ENCODE measurements at places on chromosomes 12 and 14.

GRCh38 chr14:54686871-54687749 lies 120.2 kb downstream of the SAMD4A start:
- DNase-seq = no peak

DNA sequence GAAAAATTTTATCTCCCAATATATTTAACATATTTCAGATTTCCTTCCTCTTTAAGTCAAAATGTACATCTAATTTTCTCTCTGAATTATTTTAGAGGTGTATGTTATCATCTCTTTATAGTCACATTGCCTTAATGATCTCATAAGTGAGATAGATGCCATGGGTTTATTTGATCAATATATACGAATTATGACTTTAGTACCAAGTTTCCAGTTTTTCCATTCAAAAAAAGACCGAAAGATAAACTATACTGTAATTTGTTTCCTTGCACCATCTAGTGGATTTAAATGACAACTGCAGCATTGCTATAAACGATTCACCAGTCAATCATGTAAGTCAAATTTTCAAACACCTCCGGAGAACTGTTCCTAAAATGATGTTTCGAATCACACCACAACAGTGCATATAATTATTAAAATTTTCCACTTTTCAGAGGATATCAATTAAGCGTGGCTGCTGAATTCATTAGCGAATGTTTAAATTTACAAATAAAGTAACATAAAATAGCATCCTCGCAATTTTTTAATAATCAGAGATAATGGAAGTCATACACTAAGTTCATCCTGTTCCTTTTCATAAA lies 419 bp upstream of the ATXN7L3B start:
- peak; percentile 45 for DNase-seq

GRCh38 chr14:70622111-70622712 lies 19.5 kb upstream of the TTC9 start:
- DNase-seq = peak; percentile 8

GRCh38 chr12:12872139-12872933 lies 19.0 kb upstream of the GPRC5A start:
- peak; percentile 42 for DNase-seq

DNA sequence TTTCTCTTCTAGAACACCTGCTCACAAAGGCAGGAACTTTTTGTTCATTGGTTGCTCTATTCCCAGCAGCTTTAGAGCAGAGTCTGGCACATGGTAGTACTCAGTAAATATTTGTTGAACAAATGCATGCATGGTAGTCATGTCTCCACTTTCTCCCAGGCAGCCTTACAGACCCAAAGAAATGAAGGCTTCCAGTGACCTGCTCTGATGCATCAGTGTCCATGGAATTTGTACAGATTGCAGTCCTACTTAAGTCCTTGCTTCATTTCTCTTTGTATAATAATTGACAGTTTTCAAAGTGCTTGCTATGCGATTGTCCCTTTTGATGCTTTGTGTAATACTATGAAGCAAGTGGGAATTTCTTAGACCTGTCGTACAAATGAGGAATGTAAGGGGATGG lies 119.6 kb downstream of the DERA start:
- DNase-seq = no peak

- no peak for DNase-seq
Observed at GRCh38 chr12:119012179-119012578, 30.8 kb downstream of the SRRM4 start.

GRCh38 chr12:76259106-76259505 lies 89.1 kb downstream of the BBS10 start:
- no peak for DNase-seq

DNA sequence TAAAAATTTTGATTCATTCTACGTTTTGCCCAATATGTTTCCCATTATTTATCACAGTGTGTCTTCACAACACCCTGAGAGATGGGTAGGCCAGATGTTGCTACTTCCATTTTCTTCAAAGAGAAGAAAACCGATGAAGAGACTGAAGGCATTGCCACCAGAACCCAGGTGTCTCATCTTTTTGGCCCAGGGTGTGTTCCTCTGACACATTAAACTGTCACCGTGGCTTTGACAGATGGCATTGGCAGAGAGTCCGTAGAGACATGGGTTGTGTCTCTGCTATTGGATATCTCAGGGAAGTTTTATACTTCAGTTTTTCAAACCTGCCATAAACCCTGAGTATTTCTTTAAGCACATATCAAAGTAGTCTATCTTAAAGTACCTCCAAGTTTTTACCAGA lies 11.3 kb upstream of the NUDT4 start:
- no peak for DNase-seq

GRCh38 chr14:53983112-53983511 lies 26.5 kb upstream of the BMP4 start:
- DNase-seq = no peak

DNA sequence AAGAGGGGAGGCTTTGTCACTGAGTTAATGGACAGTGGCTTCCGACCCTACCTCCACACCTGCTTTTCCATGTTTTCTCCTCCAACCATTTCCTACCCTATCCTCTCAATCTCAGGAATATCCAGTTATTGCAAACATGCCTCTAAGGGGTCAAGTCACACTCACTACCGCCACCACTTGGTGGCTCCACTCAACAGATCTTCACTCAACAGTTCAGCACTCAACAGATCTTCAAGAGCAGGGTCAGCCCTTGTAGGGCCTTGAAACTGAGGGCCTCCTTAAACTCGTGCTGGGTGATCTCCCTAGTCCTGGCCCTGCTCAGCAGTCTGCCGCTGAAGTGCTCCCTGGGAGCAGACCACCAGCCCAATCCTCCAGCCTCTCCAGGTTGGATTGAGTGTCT lies 14.2 kb downstream of the ZNF641 start:
- no peak for DNase-seq
